ENCODE measurements at places on chromosomes 13 and 19. TPM values are rescaled to one million over a fixed set of nuclear protein-coding genes. Genes with fewer than 3 reads are reported as not detected.

Gene SPRED3
- 3.4 TPM for total RNA-seq

Gene PSG2
- total RNA-seq, result 0.07 TPM

Gene ABCC4
- total RNA-seq, result 16.4 TPM

Gene CYP4F8
- not detected for total RNA-seq

Gene SLC6A16
- 0.07 TPM for total RNA-seq

Gene SRRM5
- 0.33 TPM for total RNA-seq

Data from mammary microvascular endothelial cell (primary cell).